ENCODE measurements at places on chromosomes 13 and 19.

GRCh38 chr13:30905932-30906383 lies at the start of gene MEDAG:
Gene MEDAG, plus strand, starts transcription at chr13:30906271. Its CDS starts 245 bp downstream, at chr13:30906516.
- no peak for DNase-seq

- no peak for DNase-seq
Observed at GRCh38 chr19:3201072-3201700, 15.5 kb downstream of the NCLN start.

- DNase-seq, result no peak
Observed at GRCh38 chr13:107642831-107643230, 572.5 kb downstream of the LIG4 start.

DNA sequence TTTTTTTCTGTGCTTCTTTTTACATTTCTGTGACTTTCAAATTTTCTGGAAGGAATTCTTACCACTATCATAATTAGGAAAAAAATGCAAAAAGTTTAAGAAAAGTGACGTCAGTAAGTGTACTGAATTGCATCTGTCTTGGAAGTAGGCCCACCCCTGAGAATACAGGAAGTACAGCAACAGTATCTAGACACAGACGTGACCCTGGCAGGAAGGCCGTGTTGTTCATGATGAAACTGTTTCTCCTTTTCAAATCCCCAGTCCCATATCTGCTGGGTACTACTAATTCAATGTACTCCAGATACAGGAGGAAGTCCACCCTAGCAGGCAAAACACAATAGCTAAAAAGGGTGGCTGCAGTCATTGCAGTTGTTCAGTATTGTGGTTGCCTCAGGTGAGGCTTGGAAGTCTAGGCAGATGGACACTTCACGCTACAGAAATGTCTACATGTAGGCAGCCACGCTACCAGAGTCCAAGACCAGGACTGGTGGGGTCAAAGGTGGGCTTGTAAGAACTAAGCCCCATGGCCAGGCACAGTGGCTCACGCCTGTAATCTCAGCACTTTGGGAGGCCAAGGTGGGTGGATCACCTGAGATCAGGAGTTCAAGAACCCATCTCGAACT lies 49.6 kb upstream of the MED4 start:
- DNase-seq, result peak; percentile 19

DNA sequence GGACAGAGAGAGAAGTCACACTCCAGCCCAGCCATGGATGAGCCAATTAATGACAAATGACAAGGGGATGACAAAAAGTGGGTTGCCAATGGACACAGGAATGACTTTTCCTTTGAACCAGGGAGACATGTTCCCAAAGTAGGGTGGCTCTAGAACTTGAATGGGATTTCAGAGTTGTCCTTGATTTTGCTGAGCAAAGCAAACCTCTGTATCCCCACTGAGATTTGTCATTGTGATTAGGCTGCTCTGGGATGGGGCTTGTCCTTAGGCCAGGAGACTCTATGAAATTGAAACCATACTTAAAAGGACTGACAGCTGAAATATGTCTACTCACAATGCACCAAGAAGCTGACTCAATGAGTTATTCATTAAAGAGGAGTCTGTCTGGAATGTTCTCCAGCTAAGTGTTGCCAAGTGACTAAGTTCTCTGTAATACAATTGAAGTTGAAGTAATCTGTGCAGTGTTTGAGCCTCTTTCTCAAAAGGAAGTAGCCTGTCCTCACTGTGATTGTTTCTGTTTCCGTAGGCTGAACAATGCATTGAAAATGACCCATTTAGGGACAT lies 69.0 kb upstream of the PCDH9 start:
- DNase-seq, result peak; percentile 97

- peak; percentile 13 for DNase-seq
Observed at GRCh38 chr13:84445776-84446175, 563.5 kb upstream of the SLITRK1 start.

- DNase-seq, result no peak
Observed at GRCh38 chr13:50905256-50905655, 4.3 kb upstream of the RNASEH2B start.

GRCh38 chr19:56099638-56100539 lies 21.2 kb downstream of the ZNF787 start:
- DNase-seq, result no peak

DNA sequence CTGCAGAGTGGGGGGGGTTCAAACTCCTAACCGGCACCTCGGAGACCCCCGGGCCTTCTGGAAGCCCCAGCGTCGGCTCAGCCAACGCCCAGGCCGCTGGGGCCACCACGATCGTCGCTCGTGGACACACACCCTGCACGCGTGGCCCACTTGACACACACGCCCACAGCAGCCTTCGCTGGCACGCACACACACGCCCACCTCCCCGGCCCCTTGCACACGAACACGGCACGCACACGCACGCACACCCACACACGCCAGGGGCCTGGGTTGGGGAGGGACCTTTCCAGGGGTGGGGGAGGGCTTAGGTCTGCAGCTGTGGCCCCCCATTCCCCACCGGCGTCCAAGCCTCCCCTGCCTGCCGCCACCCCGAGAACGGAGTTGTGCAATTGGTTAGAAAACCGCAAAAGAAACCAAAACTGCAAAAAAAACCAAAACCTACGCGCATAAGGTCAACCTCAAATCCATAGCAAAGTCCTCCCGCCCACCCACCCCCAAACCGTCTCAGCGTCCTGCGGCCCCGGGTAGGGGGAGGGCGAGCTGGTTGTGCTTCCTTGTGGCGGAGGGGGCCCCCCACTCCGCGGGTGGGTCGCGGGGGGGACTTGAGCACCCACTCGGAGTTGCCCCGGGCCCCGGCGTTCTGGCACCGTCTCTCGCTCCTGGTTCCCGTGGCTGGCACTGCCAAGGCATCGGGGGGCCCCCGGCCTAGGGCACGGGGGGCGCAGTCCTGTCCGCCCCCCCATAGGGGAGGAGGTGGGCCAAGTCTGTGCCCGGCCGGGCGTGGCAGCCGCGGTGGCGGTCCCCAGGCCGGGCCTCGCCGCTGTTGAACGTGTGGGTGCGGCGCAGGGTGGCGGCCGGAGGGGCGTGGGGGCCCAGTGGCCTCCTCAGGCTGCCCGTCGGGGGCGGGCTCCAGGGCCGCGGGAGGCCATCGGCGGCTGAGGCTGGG lies 3.3 kb upstream of the LRG1 start:
- no peak for DNase-seq

- peak; percentile 13 for DNase-seq
Observed at GRCh38 chr13:31167490-31167889, 5.8 kb upstream of the HSPH1 start.

DNA sequence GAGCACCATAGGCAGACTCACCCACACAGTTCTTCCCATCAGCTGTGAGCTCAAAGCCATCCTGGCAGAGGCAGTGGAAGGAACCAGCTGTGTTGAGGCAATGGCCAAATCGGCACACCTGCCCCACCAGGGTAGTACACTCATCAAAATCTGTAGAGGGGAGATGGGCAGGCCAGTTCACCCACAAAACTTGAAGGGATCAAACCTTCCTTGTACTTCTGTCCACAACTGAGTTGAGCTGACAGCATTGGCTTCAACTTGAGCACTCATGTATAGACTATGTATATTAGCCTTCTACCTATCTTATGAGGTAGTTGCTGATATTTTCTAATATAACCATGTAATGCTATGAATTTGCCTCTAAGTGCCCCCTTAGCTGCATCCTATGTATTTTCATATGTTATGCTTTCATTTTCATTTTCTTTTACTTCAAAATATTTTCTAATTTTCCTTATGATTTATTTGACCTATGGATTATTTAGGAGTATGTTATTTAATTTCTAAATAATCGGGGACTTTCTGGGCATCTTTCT lies 42.9 kb downstream of the CCL25 start:
- no peak for DNase-seq

- no peak for DNase-seq
Observed at GRCh38 chr13:51481656-51482055, 28.8 kb upstream of the INTS6 start.

DNA sequence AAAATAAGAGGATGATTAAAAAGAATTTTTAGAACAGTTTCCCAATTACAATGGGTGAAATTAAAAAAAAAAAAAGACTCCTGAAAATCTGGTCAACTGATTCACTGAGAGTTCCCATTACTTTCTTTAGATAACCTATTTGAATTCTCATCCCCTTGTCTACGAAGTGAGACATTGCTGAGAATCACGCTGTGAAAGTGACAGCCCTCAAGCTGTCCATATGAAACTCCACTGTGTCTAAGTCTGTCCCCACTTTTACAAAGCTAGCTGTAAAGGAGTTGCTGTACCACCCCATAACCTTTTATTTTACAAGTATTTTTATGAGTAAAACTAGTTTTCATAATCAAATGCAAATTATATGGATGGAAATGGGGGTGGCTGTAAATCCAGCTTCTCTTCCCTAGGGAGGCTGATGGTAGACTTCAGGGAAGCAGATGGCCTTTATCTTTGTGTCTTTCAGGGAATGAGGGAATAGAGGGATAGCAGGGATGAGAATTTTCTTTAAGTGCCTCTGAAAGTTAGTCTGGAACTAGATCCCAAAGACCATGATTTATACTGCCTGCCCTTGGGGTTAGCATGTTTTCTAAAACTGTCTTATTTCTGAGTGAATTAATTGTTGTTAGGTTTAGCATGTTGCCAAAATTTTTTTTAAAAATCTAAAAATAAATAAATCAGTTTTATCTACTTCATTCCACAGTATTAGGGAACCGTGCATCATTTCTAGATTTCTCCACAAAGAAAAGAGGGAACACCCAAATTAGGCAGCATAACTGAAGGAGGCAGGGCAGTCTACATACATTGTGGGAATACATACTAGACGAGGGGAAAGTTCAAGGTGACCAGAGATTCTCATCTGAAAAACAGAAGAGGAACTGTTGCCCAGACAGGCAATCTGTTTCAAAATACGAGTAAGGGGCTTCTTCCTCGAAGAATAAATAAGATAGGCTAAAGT lies 1219.1 kb downstream of the UQCRFS1 start:
- no peak for DNase-seq

DNA sequence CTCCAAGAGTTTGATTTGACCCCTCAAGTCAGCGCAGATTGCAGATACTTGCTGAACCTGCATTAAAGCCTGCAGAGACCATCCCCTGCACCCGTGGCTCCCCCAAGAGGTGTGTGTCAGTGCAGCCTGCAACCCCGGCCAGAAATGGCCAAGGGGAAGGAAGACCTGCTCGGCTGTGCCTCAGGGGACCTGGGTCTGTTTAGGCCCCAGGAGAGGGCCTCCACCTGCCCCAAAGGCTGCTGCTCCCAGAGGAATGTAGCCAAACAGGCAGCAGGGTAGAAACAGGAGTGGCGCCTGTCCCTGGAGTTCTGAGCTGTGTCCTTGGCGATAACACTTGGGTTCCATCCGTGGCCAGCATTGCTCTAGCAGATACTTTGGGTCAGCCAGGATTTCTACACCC lies 8.0 kb downstream of the POP4 start:
- DNase-seq, result no peak

GRCh38 chr19:32200312-32201038 lies 144.9 kb upstream of the ZNF507 start:
- no peak for DNase-seq

- DNase-seq, result no peak
Observed at GRCh38 chr19:31099515-31100205, 249.6 kb downstream of the TSHZ3 start.

- DNase-seq, result no peak
Observed at GRCh38 chr13:22757530-22758120, 423.2 kb upstream of the SGCG start.

GRCh38 chr19:13850910-13851733 lies 25.8 kb upstream of the NANOS3 start:
- peak; percentile 93 for DNase-seq

DNA sequence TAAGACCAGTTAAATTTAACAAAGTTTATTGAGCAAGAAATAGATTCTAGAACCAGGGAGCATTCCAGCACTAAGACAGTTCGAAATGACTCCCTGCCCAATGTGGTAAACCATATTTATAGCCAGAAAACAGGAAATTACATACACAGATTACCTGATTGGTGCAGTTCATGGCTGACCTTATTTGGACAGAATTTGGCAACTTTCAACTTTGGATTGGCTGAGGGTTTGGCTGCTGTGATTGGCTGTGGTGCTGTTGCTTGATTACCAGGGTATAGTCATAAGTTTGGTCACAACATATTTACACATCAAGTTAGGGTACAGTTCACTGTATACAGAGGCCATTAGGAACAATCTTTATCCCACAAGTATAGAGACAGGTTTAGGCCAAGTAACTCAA lies 984.8 kb upstream of the MIR17HG start:
- no peak for DNase-seq

- DNase-seq, result peak; percentile 59
Observed at GRCh38 chr13:102847272-102848234, 1.7 kb downstream of the ERCC5 start.

- no peak for DNase-seq
Observed at GRCh38 chr19:56993851-56994250, 125.9 kb upstream of the USP29 start.

DNA sequence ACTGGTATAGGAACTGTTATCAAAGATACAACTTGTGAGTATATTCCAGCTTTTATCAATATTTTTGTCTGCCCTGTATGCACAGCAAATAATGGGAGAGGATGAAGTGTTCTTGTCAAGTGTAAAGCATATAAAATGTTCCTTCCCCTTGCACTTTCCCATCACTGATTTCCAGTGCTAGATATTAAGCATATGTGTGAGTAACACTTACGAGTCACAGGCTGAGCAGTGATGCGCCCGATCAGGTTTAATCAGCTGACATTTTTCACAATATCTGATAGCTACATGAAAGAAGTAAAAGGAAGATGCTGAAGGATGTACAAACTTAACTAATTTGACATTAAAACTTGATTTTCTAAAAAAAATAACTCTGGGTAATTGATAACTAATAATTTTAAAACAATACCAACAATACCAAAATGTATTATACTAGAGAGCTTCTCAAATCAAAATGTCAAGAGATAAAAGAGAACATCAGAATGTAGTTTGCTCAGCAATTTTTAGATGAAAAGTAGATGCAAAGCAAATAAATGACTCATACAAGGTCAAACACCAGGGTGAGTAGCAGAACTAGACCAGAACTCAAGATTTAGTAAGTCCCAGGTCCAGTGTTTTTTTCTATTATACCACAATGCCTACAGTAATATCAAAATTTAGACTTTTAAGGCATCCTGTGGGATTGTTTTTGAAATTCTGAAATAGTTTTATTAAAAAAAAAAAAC lies 56.4 kb downstream of the ZDHHC20 start:
- DNase-seq, result peak; percentile 59

DNA sequence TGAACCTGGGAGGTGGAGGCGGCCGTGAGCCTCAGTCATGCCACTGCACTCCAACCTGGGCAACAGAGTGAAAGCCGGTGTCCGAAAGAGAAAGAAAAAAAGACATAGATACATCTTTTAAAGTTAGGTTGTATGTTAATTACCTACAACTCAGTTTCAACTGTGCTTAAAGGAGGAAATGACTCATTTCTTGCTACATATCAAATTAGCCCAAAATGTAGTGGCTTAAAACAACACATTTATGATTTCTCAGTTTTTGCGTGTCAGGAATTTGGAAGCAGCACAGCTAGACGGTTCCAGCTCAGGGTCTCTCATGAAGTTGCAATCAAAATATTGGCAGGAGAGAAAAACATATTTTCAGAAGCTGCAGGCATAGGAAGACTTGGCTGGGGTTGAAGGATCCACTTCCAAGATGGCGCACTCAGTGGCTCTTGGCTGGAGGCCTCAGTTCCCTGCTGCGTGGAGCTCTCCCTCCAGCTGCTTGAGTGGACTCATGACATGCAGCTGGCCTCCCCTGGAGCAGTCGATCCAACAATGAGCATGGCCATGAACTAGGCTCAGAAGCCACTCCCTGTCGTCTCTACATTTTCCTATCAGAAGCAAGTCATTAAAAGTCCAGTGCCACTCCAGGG lies 7.1 kb downstream of the LDLR start:
- peak; percentile 59 for DNase-seq

- DNase-seq, result no peak
Observed at GRCh38 chr13:52793515-52794061, 54.0 kb upstream of the CNMD start.

- DNase-seq, result peak; percentile 71
Observed at GRCh38 chr13:77779552-77780272, 82.2 kb downstream of the SLAIN1 start.
